Activated CD4-positive, alpha-beta memory T cell treated with anti-CD3 and anti-CD28 coated beads for 36 hours (primary cell): ENCODE measurements at places on chromosomes 12 and 14.

- DNase-seq = no peak
Measured at GRCh38 chr12:102533483-102534215, 53.3 kb upstream of the IGF1 start.

DNA sequence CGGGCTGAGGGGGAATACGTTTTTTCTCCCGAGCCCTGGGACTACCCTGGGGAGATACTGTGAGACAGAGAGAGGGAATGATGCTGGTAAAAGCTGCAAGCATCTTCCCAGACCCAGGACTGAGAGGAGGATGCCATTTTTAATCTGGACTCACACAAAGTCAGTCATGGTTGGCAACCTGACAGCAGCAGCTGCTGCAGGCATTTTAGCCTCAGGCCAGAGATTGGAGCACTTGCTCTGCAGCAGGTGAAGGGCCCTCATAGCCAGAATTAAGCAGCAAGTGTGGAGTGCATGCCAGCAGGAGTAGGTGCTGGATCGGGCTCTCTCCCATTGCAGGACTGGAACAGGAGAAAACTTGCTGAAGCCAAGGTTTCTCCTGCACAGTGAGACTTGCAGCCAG is 361.1 kb upstream of the CLEC14A start:
- DNase-seq = no peak

DNA sequence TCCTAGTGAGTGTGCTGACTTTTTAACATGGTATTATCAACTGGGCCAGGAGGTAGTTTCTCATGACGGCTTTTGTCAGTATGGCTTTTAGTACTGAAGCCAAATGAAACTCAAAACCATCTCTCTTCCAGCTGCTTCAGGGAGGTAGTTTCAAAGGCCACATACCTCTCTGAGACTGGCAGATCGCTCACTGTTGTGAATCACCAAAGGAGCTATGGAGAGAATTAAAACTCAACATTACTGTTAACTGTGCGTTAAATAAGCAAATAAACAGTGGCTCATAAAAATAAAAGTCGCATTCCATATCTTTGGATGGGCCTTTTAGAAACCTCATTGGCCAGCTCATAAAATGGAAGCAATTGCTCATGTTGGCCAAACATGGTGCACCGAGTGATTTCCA is 141.1 kb downstream of the HMGA2 start:
- DNase-seq = no peak

- peak; percentile 73 for DNase-seq
Measured at GRCh38 chr14:99982537-99983250, 82.5 kb upstream of the EVL start.

DNA sequence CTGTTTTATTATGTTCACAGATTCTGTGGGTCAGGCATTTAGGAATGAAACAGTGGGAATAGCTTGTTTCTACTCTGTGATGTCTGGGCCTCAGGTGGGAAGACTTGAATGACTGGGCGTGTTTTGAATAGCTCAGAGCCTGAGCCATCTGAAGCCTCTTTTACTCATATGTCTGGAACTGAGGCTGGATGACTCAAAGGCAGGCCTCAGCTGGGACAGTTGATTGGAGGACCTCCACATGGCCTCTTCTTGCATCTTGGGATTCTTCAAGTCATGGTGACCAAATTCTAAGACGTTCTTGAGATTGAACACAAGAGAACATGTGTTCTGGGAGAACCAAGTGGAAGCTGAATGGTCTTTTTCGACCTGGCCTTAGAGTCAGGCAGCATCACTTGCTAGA is 45.8 kb upstream of the TBX3 start:
- DNase-seq = no peak

GRCh38 chr12:62731055-62731820 is 203.7 kb downstream of the PPM1H start:
- DNase-seq = no peak
